ENCODE measurements at places on chromosomes 2 and 18.

DNA sequence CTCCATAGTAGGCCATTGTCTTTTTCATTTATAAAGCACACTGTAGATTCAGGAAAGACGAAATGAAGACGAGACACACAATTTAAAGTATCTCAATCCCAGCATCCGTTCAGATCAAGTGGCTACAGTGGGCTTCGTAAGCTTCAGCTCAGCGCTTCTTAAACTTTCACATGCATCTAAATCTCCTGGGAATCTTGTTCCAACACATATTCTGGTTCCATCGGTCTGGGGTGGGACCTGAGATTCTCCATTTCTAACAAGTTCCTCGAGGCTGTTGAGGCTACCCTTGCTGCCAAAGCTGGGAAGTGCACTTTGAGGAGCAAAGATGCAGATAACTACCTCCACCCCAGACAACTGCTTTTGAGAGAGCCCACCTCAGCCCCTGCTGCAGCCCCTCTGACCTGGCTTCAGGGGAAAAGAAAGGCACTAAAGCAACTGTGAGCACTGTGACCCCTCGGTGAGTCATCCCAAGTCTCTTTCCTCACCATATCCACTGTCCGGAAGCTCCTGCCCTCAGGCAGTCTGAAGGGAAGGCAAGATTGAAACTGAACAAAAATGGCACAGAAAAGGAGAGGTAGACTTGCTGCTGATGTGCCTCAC, 201.1 kb upstream of the FBXO11 start:
- no peak for DNase-seq

DNA sequence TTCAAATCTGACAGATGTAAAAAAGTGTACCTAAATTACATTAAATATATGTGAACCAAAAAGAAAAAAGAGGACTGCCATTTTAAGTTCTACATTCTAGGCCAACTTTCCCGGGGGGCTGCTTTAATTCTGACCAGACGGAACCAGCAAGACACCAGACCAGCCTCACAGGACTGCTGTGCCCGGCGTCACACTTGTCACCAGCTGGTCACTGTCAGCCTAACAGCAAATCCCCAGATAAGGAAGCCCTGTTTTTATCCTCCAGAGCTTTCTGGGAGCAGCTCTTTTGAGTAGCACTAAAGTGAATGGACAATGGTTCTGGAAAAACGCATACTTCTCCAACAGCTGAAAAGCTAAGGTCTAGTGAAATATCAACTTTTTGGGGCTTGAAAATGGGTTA, 35.6 kb downstream of the CYB5A start:
- no peak for DNase-seq

DNA sequence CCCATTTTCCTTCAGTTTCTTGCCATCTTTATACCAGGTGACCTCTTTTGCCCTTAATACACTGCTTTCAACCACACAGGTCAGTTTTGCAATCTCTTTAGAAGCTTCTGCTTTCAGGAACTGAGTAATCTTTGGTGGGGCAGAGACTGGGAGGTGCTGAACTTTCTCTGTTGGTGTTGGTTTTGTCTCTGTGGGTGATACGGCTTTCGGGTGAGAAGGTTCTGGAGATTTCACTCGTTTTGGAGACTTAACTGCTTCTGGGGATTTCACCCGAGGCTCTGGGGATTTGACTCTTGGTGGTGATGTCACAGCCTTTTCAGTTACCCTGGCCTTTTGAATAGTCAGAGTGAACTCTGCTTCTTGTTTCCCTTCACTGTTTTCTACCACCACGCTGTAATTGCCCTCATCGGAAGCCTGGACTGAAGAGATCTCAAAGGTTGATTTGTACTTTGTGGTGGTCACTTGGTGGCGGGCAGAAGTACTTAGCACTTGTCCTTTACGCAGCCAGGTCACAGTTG, 50.4 kb downstream of the PLEKHA3 start:
- no peak for DNase-seq

DNA sequence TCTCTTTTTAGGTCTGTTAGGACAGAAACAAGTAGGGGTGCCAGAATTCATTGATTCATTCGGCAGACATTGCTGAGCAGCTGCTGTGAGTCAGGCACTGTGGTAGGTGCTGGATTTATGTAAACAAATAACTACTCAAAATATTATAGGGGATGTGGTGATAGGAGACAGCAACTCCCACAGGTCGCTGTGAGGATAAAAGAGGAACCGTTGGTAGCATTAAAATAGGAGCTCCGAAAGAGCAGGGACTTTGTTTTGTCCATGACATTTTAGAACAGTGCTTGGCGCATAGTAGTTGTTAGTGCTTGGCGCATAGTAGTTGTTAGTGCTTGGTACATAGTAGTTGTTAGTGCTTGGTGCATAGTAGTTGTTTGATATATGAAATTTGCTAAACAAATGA, 29.2 kb downstream of the ATP6V1C2 start:
- DNase-seq = no peak

- no peak for DNase-seq
These were observed 558.0 kb downstream of the STK39 start for GRCh38 chr2:167689444-167689843.

GRCh38 chr18:51588616-51589015, 391.1 kb upstream of the MEX3C start:
- DNase-seq = no peak

GRCh38 chr2:8437228-8437948, 244.5 kb upstream of the ID2 start:
- DNase-seq = no peak

- no peak for DNase-seq
These were observed 116.6 kb upstream of the NOSTRIN start for GRCh38 chr2:168685600-168686451.

DNA sequence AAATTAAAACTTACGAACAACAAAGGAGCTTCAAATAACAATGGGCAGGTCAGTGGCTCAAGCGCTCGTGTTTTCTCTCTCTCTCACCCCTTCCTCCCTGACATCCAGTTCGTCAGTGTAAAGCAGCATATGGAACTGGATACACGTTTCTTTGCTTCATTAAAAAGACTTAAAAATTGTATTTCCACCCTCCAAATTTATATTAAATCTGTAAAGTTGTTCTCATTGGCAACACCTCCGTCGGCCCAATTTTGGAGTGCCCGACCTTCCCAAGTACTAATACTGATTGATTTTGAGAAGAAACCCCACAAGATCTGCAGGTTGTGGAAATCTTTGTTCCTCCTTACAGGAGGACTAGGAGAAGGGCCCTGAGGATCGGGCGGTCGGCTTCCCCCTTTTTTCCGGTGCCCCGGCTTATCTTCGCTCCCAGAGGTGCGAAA, 2.2 kb downstream of the TBR1 start:
- DNase-seq = no peak

- DNase-seq = no peak
These were observed 58.5 kb downstream of the CABYR start for GRCh38 chr18:24197412-24197811.

GRCh38 chr2:89848763-89849368, 1157.4 kb downstream of the RPIA start:
- DNase-seq = no peak

DNA sequence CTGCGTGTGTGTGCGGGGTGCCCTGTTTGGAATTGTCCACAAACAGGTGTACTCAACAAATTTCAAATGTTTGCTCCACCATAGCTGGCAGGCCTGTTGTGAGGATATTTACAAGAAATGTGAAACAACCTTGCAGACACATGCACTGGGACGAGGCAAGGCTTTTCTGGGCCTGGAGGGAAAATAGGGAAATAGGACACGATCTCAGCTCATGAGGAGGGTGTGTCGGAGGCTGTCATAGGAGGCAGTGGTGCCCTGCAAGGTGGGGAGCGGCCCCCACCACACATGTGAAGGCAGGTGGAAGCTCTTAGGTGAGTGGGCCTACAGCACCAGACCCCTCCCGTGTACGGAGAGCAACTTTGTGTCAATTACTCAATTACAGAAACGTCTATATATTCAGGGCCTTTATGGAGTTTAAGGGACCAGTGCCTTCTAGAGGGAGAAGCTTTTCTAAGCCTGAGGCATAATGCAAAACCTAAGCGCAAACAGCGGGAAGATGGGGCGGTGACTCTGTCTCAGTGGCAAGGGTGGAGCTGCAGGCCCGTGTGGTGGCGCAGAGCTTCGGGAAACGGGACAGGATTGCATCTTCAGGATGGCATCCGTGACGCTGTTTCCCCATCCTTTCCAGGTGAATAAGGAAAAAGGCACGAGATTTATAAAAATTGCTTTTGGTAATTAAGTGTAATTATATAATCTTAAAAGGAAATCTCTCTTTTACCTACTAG, 48.0 kb downstream of the RNF144A start:
- DNase-seq = no peak

DNA sequence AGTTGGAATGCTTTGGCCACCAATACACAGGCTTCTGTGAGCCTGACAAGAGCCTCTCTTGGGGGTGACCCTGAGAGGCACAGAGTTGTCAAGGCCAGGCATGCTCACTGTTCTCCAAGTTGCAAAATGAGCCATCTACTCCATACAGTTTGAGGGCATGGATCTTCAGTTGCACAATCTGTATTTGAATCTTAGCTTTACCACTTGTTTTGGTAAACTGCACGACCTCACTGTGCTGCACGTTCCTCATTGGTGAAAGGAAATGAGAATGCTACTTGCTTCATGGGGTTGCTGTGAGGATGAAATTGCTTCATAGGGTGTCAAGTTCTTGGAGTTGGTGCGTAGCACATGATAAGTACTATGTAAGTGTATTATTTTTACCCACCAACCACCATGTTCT, 12.0 kb upstream of the HAAO start:
- no peak for DNase-seq

DNA sequence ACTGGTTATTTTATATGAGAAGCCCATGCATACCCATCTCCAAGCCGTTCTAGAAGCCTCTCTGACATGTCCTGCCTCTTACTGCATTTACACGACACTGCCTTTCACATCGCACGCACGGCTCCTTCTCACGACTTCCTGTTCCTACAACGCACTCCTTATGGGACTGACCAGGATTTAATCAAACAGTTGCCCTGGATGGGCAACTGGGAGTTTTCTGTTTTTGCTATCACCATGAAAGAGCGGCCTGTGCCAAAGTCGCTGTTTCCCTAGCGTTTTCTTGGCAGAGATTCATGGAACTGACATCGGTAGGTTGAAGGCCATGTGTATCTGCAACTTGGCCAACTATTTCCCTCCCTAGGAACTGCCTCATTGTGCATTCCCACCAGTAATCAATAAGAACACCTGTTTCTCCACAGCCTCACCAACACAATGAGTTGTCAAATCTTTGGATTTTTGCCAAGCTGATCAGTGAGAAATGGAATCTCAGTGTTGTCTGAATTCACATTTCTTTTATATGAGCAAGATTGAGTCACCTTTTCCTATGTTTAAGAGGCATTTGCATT, 97.2 kb upstream of the OTOS start:
- DNase-seq = no peak

GRCh38 chr2:35591886-35592285, 763.7 kb upstream of the CRIM1 start:
- no peak for DNase-seq

DNA sequence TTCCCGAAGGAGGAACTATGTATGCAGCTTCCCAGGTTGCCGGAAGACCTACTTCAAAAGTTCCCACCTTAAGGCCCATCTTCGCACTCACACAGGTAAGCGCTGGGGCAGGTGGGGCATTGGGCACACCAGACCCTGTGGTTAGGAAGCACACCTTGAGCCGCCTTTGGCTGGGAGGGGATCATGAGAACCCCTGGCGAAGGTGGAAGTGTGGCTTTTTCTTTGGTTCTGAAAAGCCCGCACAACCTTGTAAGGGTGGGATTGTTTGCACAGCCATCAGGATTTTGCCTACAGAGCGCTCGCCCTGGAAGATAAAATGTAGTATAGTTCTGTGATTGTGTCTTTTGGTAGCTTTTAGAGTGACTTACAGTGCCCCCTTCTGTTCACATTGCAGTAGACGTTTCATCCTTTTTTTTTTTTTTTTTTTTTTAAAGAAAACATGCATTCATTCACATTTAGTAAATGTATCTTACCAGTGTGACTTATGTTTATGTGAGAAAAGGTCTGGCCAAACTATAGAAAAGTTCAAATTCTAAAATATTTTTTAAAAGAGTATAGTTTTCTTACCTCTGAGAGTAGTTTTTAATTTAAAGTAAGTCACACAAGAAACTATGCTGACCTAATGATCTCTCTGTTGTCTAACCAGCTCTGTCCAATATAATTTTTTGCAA, 5.3 kb downstream of the KLF11 start:
- DNase-seq = no peak

GRCh38 chr18:63405986-63406385, 16.3 kb downstream of the VPS4B start:
- no peak for DNase-seq

GRCh38 chr2:196479350-196479749, 160.2 kb upstream of the CCDC150 start:
- no peak for DNase-seq

DNA sequence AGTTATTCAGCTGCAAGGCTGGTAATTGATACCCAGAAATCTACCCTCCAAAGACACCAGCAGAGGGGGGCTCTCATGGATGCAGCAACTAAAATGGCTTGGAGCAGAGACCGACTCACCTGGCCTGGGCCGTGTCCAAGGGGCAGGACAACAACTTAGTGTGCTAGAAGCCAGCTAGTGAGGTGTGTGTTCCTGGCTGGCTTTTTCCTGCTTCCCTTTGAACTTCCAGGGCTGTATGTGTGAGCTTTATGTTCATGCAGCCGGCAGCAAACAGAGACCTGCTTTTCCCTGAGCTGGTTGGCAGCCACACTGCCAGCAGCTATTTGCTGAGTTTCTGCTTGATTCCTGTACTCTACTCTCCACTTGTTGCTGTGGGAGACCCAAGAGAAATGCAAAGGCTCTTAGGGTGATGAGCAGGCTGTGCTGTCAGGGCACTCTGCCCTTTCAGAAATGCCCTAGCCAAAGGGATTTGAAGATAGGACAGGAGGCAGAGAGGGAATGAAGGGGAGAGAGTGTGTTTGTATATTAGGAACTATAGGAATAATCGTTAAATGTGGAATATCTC, 23.7 kb upstream of the GRP start:
- no peak for DNase-seq

DNA sequence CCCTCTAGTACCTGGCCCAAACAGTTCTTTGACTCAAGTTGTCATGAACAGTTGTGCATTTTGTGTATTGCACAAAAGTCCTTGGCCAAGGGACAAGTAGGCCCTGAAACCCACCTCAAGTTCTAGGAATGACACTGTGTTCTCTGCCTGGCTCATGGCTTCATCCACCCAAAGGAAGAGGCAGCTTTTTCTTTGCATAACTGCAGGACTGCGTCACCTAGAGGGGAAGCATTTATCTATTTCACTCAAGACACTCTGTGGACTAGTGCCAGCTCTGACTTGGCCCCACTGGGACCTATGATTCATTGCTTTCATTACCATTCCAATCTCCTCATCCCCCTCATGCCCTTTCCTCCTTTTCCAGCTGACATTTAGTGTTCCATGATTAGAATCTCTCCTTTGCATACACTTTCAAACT, 119.3 kb upstream of the SIX2 start:
- DNase-seq = no peak

GRCh38 chr2:242031481-242032019, 162.0 kb downstream of the RTP5 start:
- peak; percentile 52 for DNase-seq

DNA sequence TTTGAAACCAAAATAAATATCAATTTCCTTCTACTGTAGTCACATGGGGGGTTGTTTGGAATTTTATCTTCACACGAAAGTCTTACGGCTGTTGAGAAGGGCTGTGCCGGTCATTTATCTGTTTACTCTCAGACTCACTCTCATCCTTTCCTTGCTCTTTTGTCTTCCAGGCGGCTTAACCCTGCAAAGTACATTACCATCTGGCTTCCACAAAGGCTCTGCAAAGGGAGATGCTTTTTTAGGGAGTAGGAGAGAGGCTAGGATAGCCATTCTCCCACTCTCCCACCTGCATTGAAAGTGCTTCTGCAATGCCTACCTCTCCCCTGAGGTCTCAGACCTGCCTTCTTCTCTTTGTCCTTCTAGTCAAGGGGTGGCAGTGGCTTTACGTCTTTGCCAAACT, 247.6 kb downstream of the MEIS1 start:
- DNase-seq = no peak
